ENCODE measurements at places on chromosomes 5 and 9.

- DNase-seq = no peak
Observed at GRCh38 chr9:4137234-4137633, 162.6 kb downstream of the GLIS3 start.

- no peak for DNase-seq
Observed at GRCh38 chr5:100693481-100693880, 158.3 kb downstream of the FAM174A start.

DNA sequence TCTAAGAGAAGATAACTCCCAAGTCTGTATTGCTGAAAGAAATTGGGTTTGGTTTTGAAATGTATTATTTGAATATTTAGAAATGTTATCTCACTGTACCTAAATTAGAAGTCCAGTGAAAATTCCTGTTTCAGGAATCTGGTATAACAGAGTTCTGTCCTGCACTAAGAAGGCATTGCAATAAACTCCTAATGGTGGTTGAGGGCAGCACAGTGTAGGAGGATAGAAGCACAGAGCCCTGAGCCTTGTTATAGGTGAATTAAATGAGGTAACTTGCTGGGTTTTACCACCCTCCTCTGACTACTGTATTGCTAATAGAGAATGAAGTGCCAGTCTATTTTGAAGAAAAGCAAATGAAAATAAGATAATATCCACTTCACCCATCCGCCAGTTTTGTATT, 143.4 kb downstream of the CD180 start:
- DNase-seq = no peak

DNA sequence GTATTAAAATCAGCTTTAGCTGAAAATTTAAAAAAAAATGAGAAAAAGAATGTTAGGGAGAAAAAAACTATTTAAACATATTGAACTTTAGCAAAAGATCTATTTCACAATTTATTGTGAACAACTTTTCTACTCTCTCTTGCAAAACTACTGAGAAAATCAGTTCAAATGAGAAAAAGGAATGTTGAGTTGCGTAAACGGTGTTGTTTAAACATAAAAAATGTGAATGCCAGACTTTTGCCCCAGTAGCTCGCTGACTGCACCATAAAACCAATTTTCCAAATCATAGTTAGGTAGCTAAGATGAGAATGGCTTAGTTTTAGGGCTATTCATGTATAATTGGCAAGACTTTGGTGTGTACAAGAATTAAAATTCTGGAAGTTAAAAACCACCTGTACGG, 13.4 kb upstream of the RAD23B start:
- no peak for DNase-seq

DNA sequence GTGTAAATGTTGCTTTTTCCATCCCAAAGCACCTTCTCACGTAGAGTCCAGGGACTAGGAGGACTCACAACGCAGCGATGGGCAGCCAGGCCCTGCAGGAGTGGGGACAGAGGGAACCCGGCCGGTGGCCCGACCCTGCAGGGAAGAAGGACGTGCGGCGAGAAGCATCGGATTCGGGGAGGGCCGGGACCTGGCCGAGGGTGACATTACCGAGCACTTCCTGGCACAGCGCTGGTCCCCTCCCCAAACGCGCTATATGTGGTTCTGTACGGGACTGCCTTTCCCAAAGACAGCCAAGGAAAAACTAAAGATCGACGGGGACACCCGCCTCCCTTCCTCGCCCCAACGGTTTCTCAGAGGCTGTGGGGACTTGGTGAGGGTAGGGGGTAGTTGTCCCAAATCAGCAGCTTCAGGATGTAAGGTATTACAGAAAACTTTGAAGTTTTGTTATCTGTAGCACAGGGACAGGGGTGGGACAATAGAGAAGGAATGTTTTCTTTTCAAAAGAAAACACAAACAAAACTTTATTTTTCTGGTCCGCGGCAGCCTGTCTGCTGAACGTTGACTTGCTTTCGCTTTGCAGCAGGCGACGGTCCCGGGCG, 887 bp upstream of the MAP3K1 start:
- DNase-seq = no peak

GRCh38 chr5:151233616-151234085, 9.8 kb upstream of the CCDC69 start:
- DNase-seq = no peak

GRCh38 chr5:79111960-79112702, 522 bp downstream of the BHMT start:
- DNase-seq = no peak

DNA sequence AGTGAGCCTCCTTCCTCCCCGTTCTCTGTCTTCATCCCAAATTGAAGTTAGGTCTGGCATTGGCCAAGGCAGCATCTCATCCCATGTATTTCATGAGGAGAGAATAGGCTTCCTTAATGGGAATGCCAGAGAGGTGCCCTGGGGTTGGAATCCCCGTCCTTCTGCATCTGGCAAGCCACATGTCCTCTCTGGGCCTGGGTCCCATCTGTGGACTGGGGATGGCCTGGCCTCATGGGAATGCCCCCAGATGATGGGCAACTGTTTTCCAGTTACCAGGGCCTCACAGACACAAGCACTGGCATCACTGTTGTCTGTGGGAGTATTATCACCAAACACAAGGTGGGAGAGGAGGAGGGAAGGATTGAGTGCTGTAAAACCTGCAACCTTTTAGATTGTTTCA, 153.9 kb downstream of the FSTL4 start:
- DNase-seq = no peak

DNA sequence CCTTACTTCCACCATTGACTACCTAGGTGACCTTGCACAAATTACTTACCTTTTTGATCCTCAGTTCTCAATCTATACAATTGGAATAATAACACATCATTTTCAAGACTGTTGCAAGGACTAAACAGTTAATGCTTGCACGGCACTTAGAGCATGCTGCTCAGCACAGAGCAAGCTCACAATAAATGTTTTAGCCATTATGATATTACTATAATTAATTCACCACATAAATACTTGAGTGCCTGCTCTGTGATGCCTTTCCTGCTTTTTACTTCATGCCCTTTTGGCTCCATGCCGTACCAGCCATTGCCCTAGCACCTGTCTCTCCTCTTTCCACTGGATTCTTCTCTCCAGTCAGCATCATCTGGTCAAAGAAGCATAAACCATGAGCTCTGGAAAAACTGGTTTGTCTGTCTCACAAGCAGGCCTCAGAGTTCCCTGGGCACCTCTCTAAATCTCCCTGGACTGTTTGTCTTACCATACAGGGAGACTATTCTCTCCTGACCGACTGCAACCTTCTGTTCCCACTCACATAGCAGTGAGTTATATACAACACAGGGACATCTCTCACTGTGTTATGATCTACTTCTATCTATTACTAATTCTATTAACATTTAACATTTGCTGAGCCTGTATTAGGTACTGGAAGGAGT, 260.4 kb upstream of the ADRA1B start:
- no peak for DNase-seq

- no peak for DNase-seq
Observed at GRCh38 chr9:91374939-91375338, 13.2 kb upstream of the AUH start.

DNA sequence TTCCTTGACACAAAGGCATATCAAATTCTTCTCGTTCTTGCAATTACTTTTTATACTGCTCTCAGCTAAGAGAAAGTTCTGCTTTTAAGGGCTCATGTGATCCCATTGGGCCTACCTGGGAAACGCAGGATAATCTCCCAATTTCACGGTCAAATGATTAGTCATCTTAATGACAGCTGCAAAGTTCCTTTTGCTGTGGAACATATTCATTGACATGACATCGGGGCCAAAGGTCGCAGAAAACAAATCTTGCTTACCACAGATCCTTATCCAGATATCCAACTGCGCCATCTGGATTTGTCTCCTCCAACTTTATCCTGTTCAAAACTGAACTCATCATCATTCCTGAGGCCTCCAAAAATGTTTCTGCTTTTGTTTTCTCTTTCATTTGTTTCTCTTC, 1085.6 kb upstream of the WWC1 start:
- no peak for DNase-seq

GRCh38 chr5:67268231-67269021, 71.8 kb upstream of the CD180 start:
- no peak for DNase-seq

- no peak for DNase-seq
Observed at GRCh38 chr5:62606878-62607277, 28.3 kb downstream of the LRRC70 start.

GRCh38 chr9:96498796-96499195, 48.8 kb downstream of the HABP4 start:
- no peak for DNase-seq

GRCh38 chr9:20604562-20604961, 17.7 kb downstream of the MLLT3 start:
- DNase-seq = no peak
